ENCODE measurements at places on chromosomes 13 and 19.

DNA sequence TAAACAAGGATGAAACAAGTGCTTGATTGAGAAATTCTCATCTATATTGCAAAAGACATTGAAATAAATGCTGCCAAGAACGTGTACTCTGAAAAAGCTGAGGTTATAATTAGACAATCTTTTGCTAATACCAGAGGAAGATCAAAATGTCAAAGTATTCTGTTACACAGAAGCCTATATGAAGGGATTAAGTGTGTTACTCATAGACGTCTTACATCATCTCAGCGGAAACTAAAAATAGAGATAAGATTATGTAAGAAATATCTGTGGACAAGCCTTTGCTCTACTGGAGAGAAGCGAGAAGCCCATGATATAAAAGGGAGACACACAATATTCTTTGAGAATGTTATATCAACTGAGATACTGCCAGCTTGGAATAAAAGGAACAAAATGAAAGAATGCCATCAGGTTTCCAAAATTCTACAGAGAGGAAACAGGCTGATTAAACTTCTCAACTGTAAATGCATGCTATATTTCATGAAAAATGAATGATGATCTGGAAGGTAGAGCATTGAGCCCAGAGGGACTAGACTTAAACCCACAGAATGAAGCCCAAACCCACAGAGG lies 699.0 kb downstream of the GPC5 start:
- no peak for ATAC-seq

DNA sequence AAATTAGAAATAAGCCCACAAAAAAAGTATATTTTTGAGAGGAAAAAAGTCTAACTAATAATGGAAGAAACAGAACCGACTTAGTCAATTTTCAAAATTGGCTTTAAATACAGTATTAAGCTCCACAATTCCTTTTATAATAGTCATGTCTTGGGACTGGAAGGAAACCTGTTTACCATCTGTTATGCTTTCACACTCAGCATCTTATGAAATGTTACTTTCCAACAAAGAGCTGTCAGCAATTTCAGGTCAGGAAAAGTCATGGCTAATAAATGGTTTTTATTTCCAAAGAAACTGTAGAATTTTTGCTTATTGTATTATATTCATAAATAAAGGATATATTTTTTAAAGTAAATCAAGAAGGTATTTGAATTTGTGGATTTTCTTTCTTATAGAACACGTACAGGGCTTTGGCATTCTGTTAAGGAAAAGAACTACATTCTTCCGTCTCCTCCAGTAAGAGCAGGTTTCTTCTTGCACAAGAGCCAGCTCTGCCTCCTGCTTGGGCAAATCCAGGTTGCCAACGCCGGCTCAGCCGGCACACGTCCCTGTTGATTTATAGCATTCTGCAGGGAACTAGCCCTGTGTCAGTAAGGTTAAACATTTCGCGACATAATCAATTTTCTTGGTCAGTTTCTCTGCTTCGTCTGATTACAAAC lies 52.9 kb upstream of the GPR12 start:
- no peak for ATAC-seq

DNA sequence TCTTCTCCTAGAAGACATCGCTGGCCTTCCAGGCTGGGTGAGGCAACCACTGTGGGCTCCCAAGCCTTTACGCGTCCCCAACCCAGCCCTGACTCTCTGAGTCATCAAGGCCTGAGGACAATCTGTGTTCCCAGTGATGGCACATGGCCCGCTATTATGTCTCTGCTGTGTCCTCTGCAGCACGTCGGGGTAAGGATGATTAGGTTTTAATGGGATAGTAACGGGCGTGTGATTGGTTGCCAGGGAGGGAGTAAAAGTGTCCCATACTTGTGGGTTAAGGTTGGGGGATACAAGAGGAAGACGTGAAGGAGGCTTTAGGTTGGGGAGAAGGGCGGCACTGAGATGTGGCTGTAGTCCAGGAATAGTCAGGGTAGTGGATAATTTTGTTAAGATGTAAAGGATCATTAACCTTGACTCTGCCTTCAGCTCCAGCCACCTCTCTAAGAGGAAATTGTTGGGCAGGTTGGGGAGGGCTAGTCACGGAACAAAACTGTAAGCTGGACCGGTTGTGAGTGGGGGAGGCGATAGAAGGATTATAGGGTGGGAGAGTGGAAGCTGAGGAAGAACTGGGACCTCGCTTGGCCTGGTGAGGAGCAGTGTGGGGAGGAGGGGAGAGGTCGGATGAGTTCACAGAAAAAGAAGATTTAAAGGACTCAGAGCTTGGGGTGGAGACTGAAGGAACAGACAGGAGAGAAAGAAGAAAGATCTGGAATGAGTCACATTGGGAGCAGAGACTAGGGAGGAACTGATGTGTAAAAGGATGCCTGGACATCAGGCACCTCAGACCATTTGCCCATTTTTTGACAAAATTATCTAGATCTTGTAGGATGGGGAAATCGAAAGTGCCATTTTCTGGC lies 27.9 kb upstream of the IGFL1 start:
- ATAC-seq = no peak

- no peak for ATAC-seq
These were observed 874 bp downstream of the TRIM28 start for GRCh38 chr19:58544591-58545285.

- ATAC-seq = no peak
These were observed 7.4 kb downstream of the PTH2 start for GRCh38 chr19:49415810-49416200.

DNA sequence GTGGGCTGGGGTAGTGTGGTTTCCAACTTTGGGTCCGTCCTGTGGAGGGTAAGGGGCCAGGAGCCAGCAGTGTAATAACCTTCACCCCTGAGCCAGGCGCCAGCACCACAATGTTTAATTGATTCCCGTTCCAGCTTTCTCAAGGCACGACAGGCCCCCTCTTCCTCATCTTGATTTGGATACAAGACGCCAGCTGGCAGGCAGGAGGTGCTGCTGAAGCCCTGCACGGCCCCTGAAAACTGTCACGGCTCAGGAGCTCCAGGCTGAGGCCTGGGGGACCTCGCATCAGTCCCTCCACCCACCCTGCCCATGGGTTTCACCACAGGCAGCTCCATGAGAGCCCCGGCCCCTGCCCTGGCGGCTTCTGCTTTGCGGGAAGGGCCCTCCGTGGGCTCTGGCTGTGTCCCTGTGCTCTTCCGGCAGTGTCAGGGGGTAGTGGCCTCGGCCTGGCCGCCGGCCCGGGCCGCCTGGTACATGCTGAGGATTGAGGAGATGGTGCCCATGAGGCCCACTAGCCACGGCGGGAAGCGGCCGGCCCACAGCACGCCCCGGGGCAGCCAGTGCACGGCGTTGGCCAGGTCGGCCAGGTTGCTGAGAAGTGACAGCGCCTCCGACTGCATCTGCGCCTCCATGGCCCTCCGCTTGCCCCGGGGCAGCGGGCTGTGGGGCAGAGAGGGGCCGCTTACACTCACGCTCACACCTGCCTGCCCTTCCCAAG lies 11.9 kb downstream of the PEX11G start:
- ATAC-seq = no peak

- peak; percentile 52 for ATAC-seq
These were observed 69.3 kb downstream of the LMO7 start for GRCh38 chr13:75705395-75705794.

- peak; percentile 28 for ATAC-seq
These were observed 95.3 kb downstream of the KL start for GRCh38 chr13:33111414-33112110.

- ATAC-seq = no peak
These were observed 32.0 kb downstream of the LTBP4 start for GRCh38 chr19:40633207-40633606.

DNA sequence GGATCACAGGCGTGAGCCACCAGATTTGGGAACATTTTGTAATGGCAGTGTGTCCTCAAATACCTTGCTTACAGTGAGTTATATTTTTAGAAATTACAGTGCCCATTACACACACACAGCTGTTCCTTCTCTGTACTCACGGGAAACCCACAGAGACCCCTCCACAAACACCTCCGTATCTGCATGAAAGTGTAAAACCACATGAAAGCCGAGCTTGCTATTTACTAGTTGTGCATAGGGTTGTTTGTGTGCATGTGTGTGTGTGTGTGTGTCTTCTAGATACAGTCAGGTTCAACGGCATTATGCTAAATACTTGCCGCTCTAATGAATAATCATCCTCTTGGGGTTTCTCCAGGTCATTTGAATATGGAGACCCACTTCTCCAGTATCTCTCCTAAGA lies 22.3 kb upstream of the LILRA2 start:
- ATAC-seq = no peak

GRCh38 chr19:2487842-2488241 lies 11.9 kb downstream of the GADD45B start:
- ATAC-seq = peak; percentile 4

DNA sequence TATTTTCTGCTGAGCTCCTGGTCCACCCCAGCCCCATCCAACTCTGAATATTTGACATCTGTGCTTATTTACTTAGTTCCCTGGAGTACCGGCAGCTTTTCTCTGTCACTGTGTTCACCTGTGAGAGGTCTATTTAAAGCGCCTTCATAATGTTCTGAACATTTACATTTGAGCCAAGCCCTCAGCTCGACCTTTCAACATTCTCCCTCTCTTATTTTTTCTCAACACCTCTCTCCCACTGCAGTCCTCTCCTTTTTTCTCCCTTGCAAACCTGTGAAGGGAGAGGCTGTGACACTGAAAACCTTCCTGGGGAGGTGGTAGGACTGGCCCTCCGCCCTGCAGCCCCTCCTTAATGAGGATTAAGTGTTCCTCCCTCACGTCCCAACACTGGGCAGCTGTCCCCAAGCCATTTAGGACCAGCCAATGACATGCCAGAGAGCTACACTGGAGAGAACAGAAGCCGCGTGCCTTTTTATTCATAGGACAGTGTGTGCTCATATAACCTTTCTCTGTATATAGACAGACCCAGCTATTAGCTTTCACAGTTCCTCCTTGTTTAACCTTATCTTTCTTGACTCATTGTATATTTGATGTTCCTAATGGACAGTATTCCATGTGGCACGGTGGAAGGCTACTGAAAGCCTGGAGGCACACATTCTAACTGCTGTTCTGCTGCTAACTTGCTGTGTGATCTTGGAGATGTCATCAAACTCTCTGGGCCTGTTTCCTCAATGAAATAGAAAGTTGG lies 134.8 kb downstream of the NUFIP1 start:
- ATAC-seq = no peak

DNA sequence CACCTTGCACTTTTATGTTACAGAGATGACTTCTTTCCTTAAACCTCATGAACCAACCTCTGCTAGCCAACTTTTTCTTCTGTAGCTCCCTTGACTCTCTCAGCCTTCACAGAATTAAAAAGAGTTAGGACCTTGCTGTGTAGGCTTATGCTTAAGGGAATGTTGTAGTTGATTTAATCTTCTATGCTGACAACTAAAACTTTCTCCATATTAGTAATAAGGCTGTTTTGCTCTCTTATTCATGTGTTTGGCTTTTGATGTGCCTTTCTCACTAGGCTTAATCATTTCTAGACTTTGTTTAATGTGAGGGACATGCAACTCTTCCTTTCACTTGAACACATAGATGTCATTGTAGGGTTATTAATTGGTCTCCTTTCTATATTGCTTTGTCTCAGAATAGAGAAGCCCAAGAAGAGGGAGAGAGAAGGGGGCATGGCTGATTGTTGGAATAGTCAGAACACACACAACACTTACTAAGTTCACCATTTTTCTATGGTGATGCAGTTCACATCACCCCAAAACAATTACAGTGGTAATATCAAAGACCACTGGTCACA lies 509.5 kb downstream of the UQCRFS1 start:
- ATAC-seq = no peak

DNA sequence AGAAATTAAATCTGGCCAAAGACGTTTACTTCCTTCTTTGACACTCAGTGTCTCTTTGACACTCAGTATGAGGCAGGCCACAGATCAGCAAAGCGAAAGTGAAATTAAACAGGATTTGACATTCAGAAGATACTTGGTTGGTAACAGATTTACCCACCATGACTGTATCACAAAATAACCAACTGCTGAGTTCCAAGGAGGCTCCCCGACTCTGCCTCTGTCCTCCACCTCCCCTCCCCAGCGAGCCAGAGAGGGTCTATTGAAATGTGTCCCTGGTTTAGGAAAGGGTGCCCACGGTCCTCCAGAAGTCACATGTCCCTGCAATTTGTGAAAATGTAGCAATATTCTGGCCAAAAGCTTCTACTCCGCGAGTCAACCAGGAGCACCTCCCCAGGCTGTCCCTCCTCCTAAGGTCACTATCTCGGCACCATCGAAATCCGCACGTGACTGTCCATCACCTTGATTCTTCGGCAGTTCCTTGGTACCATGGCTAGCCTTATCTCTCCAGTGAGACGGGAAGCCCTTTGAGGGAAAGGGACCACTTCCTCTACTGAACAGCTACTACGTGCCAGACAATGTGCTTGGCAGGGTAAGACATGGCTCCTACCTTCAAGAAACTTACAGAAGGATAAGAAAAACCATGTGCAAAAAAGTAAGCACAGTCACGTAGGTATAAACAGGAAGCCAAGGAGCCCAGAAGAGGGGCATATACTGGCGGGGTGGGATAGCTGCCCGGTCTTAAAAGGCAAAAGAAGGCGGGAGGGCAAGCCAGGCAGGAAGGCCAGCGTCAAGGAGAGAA lies 1.5 kb downstream of the N4BP2L1 start:
- no peak for ATAC-seq

GRCh38 chr13:97141564-97142005 lies 80.5 kb upstream of the MBNL2 start:
- peak; percentile 98 for ATAC-seq

GRCh38 chr19:5681391-5682106 lies 722 bp downstream of the HSD11B1L start:
- no peak for ATAC-seq

DNA sequence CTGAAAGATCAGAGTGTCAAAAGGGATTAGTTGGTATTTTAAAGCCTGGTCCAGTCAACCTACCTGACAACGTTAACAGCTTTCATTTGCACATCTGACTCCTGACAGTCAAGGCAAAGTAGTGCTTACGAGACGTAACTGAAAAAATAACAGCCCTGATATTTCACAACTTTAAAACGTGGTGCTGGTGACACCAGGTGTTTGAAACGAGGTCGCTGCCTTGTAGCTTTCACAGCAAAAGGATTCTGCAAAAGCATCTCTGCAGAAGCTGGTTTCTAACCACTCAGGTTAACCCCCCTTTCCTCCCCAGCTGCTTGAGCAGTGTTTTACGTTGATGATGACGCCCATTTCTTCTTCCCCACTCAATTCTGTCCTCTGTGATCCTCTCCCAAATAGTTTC lies 23.3 kb downstream of the GGACT start:
- ATAC-seq = no peak

DNA sequence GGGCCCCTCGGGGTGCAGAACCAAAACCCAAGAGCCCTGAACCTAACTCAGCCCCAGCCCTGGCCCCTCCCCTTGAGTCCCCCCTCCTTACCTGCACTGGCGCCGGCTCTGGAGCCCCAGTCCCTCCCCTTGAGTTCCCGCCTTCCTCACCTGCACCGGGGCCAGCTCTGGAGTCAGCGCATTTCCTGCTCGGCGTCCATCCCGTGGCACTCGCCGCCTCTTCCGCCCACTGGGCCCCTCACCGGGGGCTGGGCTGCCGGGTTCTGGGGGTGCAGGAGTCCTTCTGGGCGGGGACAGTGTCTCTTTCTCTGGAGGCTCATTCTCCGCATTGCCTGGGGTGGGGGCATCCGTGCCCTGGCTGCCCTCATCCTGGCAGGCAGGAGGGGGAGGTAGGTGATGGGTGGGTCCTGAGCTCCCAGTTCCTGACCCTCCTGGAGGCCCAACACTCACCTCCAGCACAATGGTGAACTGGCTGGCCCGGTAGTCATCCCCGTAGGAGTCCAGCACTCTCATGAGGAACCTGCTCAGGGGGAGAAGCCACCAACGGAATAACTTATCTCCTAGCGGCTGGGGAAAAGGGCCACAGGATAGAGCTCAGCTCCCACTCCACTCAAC lies 5.3 kb downstream of the NDUFA3 start:
- ATAC-seq = no peak
